Activated T-cell treated with anti-CD3 and anti-CD28 coated beads for 1 hour (primary cell): ENCODE measurements at places on chromosomes 6 and 20.

DNA sequence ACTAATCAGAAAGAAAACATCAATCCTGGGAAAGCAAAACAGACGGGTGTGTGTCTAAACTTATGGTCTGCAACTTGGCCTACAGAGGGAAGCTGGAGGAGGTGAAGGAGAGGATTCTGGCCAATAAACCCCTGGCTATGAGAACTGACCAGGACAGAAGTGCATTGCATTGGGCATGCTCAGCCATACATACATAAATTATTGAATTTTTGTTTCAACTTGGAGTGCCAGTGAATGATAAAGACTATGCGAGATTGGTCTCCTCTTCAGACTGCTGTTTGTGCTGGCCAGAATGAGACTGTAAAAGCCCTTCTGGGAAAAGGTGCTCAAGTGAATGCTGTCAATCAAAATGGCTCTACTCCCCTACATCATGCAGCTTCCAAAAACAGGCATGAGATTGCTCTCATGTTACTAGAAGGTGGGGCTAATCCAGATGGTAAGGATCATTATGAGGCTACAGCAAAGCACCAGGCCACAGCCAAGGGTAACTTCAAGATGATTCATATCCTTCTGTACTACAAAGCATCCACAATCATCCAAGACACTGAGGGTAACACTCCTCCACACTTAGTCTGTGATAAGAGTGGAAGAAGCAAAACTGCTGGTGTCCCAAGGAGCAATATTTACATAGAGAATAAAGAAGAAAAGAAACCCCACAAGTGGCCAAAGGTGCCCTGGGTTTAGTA is 17.4 kb downstream of the ADNP start:
- DNase-seq, result no peak

DNA sequence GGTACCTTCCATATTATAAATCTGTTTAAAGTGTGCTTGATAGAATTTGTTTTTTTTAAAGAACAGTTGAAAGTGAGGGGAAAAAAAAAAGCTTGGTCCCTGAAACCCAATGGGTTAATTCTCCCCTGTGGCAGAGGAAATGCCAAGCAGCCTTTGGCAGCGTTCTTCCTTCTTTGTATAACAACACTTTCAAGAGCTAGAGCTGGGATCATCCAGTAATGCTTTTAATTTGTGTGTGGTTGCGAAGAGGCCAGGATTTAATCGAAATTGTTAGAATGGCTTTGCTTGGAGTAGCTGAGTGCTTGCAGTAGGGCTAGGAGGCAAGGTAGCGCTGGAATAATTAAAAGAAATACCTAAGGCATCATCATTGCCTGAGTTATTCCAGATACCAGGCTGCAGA is 692.0 kb downstream of the DHX35 start:
- no peak for DNase-seq

GRCh38 chr6:32128751-32129296 is 778 bp upstream of the ATF6B start:
- DNase-seq, result no peak

- DNase-seq, result no peak
Observed at GRCh38 chr6:125041740-125042459, 79.7 kb downstream of the RNF217 start.

- no peak for DNase-seq
Observed at GRCh38 chr6:124688369-124688768, 273.9 kb upstream of the RNF217 start.

GRCh38 chr6:122323361-122323760 is 76.1 kb upstream of the HSF2 start:
- no peak for DNase-seq

DNA sequence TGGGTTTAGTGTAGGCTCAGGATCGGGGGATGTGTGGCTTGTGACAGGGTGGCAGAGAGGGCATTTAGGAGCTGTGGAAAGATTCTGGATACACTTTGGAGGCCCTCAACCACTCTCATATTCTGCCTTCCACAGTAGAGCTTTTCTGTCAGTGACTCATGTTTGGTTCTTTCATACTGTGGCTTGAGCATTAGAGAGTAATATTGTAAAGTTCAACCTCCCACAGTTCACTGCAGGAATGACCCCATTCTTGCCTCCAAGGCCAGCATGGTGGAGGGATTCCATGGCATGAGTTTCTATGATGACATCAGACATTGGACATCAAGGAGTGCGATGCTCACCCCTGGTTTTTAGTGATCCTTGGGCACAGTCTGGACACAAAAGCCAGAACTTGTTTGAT is 50.9 kb downstream of the DTD1 start:
- DNase-seq, result no peak

- no peak for DNase-seq
Observed at GRCh38 chr20:8060977-8061376, 41.4 kb upstream of the TMX4 start.

GRCh38 chr20:39358052-39358451 is 395.9 kb downstream of the DHX35 start:
- no peak for DNase-seq

DNA sequence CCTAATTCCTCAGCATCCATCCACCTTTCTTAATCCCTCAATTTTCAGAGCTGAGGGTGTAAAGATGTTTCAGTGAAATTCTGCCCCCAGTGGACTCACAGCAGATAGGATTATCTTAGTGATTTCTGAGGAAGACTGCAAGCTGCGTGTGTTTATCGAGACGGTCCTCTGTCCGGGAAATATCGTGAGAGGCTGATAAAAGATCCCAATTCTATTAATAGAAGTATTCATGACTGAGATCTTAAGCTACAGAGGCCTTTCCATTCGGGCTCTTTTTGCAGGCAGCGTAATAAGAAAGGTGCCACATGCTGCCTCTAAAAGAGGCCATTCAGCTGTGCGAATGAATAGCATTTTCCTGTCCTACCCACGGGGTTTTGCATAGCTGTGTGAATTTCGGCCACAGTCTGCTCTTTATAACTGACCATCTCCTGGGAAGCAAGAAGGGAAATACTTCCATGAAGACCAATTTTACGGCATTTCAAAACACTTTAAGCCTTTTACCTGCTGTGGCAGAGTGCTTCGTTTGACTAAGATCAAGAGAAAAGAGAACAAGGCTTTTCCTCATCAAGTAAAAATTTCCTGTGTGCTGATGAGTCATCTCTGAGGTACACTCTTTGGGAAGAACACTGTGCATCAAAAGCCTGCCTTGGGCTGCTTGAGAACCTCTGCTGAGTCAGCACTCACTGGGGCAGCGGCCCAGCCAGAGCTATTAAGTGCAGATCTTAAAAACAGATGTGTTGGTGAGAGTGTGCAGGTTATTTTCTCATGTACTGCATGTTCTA is 208.8 kb downstream of the ARHGAP18 start:
- no peak for DNase-seq

- DNase-seq, result no peak
Observed at GRCh38 chr20:15875446-15875845, 697.8 kb downstream of the KIF16B start.

- DNase-seq, result peak; percentile 24
Observed at GRCh38 chr6:170279977-170280688, 10.7 kb downstream of the DLL1 start.

DNA sequence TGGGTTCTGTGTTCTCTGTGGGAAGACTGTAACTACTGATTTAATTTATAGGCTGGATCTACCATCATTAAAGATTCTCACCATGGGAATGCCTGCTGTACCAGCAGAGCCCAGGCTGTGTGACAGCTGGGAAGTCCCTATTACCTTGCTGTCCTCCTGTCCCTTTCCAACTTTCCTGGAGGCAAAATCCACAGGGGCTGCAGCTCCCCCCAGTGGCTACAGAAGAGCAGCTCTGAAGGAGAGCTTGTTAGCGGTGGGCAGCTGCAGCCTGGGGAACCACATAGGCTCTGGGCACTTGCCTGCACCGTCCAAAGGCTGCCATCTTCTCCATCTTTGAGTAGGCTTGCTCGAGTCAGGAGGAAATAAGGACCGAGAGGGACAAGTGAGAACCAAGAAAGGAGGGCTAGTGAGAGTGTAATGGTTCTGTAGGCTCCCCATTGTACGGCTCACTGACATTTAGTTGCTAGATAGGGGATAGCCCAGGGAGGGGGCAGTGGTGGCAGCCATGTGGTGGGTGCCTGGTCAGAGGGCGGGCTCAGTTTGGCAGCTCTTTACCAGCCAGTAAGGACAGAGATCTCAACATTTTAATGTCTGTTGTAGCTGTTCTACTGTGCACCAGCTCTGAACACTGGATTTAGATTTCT is 155.1 kb upstream of the MLIP start:
- no peak for DNase-seq

DNA sequence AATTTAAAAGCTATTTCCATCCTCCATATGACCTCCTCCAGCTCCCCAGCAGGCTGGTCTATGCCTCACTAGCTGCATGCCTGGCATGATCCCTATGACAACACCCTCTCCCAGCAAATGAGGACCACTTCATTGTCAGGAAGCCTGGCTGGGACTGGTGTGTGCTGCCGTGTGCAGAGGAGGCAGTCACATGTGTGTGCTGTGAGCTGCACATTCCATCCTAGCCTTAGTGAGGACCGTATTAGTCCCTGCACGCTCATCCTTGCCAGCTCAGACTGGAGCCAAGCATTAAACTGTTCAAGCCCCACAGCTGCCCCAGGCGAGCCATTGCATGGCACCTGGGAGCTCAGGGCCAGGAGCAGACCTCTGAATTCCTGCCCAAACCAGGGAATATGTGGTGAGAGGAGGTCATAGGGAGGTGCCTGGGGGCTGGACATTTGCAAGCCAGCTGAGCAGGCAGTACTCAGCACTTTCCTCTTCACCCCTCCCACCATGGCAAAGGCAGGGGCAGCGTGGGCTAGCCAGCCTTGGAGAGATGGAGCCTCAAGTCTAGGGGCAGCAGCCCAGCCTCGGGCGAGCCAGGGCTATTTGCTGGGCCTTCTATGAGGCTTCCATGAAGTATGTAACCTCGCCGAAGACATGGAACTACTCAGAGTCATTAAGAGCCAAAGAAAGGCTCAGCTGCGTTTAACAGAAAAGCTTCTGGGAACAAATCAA is 8.7 kb upstream of the CCN5 start:
- no peak for DNase-seq

- no peak for DNase-seq
Observed at GRCh38 chr6:92586236-92586977, 833.0 kb downstream of the EPHA7 start.

- DNase-seq, result no peak
Observed at GRCh38 chr6:71420095-71420692, 131.6 kb downstream of the OGFRL1 start.

DNA sequence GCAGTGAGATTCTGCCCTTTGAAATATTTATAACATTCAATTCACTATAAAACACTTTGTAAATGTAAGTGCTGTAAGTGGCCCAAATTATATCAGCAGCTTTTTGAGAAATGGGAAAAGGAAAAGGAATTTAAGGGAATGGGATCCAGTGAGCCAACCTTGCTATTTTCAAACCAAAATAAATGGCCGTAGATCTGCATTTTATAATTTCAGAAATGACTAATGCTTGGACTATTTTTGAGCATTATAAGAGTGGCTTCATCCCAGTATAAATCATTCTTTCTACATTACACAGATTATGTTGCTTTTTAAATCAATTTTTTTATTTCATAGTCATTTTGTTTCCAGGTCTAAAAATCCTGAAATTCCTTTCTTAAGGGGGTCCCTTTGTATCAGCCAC is 49.2 kb downstream of the ANKRD6 start:
- DNase-seq, result no peak

GRCh38 chr20:44576297-44576696 is 6.1 kb upstream of the PKIG start:
- DNase-seq, result no peak

- no peak for DNase-seq
Observed at GRCh38 chr6:111357705-111358104, 125.3 kb downstream of the REV3L start.

DNA sequence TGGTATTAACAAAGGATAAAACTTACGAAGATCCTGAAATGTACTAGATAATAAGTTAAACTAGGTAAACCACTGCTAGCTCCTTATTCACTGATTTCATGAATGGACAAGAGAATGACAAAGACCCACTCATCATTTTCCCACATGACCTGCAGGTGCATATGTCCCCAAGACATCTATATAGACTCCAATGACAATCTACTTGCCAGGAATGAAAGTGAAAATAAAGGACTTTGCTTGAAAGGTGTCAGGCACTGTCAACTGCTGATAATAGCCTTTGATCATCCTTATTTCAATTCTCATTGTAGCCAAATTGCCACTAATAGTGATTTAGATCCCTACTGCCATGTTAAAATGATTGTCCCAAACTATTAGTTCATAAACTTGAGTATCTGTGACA is 321.8 kb downstream of the HACE1 start:
- no peak for DNase-seq

GRCh38 chr20:21272279-21272678 is 30.9 kb upstream of the XRN2 start:
- no peak for DNase-seq

GRCh38 chr6:85459224-85459901 is 9.5 kb downstream of the NT5E start:
- no peak for DNase-seq

DNA sequence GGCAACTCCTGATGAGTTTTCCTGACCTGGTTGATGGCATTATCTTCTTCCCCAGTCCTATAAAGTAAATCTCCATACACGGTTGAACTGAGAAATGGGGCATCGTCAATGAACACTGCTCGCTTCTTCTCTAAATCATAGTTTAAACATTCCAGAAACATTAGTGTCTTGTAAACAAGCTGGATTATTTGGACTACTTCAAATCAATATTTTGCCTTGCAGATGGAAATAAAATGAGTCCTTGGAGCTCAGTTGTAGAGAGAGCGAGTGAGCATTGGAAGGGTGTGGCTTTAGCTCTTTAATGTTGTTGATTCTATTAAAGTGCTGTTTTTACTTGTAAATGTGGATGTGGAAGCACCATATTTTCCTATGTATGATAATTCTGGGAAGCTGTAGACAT is 18.4 kb downstream of the C6orf89 start:
- DNase-seq, result no peak

- DNase-seq, result peak; percentile 8
Observed at GRCh38 chr20:21719592-21720214, 14.2 kb downstream of the PAX1 start.

DNA sequence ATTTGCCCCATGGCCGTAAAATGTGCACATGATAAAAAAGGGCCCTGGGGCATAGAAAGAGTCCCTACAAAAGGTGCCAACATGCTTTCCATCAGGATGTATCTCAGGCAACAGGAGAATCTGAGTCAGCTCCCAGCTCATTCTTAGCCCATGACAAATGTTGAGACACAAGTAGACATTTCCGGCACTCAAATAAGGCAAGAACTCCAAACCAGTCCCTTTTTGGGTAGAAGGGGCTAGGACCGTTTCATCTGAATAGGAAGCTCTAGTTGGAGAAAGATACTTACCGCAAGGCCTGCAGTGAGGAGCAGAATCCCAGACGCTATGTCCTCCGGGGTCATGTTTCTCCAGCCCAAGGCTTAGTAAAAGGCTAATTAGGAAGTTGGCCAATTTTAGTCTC is 261.0 kb upstream of the RIN2 start:
- no peak for DNase-seq

- DNase-seq, result no peak
Observed at GRCh38 chr6:163327921-163328320, 86.6 kb upstream of the QKI start.

GRCh38 chr20:20741087-20742045 is 28.9 kb upstream of the RALGAPA2 start:
- DNase-seq, result no peak
